Stimulated activated CD8-positive, alpha-beta memory T cell treated with anti-CD3 and anti-CD28 coated beads, Interleukin-7, amount 100 ng/mL, for 4 hours (primary cell): ENCODE measurements at places on chromosomes 13 and 19.

GRCh38 chr19:51644636-51645271, 1.9 kb downstream of the SIGLEC14 start:
- no peak for DNase-seq

DNA sequence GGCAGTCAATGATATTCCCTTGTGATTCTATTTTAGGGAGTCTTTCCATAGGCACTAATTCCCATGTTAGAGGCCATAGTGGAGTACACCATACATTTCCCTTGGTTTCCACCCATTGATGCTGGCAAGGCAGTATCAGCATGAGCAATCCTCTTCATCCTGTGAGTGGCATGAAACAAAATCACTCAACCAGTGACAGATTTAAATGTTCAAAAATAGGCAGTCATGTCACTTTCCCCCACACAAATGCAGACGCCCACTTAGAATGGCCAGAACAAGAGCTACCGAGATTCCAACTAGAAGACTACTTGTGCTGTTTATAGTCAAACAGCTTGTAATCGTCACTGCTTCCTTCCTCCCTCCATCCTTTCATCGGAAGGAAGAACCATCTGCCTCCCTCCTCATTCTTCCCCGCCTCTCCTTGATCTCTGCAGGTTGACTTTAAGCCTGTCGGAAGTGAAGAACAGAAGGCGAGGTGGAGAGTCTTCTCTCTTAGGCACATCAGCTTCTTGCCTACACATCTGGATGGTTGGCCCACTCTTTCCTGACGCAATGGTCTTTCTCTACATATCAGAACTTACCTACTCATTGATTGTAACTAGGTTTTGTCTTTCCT, 22.6 kb downstream of the RASL11A start:
- no peak for DNase-seq

- DNase-seq: no peak
Measured at GRCh38 chr19:57171551-57172081, 4.3 kb upstream of the DUXA start.

DNA sequence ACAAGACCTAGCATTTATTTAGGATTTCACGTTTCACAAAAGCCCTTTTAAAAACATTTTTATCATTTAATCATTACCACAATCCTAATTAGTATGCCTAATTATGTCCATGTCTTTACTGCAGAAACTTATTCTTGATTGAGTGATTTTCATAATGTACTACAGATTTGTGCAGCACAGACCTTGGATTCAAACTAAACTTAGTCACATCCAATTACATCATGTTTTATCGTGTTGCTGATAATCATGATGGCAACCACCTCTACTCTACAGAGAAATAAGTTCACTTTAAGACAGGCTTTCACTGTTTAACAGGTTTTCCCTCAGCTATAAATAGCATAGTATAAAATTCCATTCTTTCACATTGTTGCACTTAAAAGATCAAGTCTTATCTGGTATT, 240.9 kb upstream of the RFC3 start:
- DNase-seq: no peak

DNA sequence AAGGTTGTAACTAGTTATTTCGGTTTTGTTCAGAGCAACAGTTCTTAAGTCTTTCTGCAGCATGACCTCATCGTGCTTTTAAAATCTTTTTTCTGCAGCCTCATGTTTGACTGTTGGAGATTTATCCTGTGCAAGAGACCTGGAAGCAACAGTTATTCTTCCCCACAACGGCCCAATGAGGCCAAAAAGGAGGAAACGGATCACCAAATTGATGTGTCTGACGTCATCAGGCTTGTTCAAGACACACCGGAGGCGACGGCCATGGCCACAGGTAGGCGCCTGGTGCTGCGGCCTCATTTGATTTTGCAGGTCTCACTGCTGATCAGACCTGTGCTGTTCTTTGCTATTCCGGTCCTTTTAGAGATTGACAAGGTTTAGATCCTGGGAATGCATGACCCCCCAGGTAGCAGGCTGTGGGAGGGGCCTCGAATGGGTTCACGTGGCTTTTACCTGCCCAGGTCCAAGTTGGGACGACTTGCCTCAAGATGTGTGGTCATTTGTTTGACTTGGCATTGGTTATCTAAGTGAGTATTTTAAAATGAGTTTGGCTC, 66.8 kb upstream of the MCF2L start:
- DNase-seq: no peak

GRCh38 chr13:67880916-67881315, 650.8 kb upstream of the PCDH9 start:
- DNase-seq: no peak

GRCh38 chr13:43346427-43346826, 323.0 kb downstream of the DNAJC15 start:
- no peak for DNase-seq

GRCh38 chr19:55432241-55432959, 10.7 kb downstream of the SHISA7 start:
- no peak for DNase-seq

- no peak for DNase-seq
Measured at GRCh38 chr19:31913103-31913661, 432.2 kb upstream of the ZNF507 start.

DNA sequence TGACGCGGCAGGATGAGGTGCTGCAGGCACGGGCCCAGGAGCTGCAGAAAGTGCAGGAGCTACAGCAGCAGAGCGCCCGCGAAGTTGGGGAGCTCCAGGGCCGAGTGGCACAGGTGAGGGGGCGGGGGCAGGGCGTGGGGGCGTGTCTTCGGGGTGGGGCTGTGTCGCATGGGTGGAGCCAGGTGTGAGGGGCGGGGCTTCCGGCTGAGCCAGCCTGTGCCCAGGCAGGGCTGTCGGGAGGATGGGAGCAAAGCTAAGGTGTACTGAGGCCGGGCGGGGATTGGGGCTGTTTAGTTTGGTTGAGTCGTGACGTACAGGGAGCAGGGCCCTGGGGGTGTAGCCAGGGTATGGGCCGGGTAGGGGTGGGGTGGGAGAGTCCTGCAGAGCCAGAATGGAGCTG, 62.3 kb downstream of the KCNC3 start:
- no peak for DNase-seq

DNA sequence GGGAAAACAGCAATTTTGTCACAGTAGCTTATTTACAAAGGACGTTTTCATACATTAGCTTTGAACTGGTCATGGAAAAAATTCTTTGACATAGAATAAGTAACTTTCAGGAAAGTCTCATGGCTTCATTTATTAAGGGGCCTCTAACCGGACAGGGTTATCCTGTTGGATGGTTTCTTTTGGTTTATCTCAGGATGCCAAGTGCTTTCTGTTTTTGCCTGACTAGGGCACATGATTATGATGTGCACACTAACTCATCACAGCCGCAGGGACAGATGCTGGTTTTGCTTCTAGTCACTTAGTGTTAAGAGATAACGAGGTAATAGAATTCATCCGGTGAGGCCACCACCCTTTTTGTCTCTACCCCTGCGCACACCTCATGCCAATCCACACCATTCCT, 53.0 kb downstream of the TGDS start:
- DNase-seq: no peak

- DNase-seq: no peak
Measured at GRCh38 chr19:19542507-19542906, 4.4 kb downstream of the CILP2 start.

DNA sequence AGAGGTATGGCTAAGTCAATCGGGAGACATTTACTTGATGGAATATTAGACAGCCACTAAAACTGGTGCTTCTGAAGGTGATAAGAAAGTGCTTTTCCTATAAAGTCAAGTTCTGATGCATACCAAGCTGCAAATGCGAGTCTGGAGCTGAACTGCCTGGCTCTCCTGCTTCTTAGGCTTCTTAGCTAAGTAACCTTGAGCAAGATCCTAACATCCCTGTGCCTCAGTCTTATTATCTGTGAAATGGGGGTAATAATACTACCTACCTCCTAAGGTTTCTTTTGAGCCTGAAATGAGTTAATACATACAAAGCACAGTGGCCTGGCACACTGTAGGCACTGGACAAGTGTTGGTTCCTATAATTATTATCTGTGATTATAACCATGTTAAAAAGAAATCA, 64.5 kb downstream of the ZIC5 start:
- DNase-seq: no peak

GRCh38 chr13:51258612-51259548, 36.7 kb downstream of the FAM124A start:
- DNase-seq: no peak

GRCh38 chr13:77095288-77095687, 68.3 kb upstream of the FBXL3 start:
- no peak for DNase-seq

GRCh38 chr13:25958986-25959385, 92.8 kb downstream of the SHISA2 start:
- DNase-seq: no peak

DNA sequence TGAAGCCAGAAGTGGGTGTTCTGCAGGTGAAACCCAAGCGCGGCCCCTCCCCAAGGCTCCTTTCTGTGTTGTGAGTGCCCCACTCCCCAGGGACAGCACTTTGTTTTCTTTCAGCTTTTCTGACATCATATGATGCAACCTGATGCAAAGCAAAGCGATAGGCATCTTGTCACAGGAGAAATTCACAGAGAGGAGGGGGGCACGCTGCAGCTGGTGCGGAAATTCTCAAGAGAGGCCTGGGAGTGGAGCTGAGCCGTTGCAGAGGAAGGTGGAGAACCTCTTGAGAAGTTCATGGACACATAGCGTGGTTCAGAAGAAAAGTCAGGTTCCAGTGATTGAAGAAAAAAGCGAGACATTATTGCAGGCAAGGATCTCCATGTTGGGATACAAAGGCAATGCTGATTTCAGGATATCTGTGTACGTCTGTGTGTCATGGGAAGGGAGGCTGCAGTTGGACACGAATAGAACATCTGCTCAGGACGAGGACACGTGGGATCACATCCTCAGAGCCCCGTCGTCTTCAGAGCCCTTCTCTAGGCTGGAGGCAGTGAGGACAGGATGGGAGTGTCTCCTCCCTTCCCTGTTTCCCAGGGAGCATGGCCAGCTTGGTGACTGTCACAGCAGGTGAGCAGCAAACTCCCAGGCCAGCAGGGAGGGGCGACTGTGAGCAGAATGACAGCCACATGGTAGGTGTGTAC, 79.2 kb downstream of the IRS2 start:
- DNase-seq: no peak

DNA sequence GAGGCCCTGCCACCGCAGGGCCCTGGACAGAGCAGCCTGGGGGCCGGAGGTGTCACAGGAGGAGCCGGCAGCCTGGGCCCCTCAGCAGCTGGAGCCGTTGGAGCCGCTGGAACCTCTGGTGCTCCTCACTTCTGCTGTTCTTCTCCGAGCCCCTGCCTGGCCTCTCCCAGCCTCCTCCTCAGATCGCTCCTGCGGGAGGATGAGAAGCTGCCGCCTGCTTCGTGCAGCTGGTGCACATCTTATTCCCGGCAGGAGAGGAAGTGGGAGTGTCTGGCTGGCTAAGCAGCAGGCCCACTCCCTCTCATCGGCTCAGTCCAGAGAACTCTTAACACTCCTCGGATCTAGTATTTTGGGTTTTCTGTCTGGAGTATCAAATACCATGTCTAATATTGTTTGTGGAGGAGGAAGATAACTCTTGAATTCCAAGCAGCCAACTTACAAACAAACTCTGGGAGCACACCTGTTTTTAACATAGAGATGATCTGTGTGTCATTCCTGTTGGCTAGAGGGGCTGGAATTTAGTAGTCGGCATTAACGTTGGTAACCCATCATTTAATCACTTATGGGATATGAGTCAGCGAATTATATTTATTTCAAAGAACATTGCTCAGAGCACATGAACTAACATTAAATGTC, 37.1 kb upstream of the RNF113B start:
- DNase-seq: no peak

DNA sequence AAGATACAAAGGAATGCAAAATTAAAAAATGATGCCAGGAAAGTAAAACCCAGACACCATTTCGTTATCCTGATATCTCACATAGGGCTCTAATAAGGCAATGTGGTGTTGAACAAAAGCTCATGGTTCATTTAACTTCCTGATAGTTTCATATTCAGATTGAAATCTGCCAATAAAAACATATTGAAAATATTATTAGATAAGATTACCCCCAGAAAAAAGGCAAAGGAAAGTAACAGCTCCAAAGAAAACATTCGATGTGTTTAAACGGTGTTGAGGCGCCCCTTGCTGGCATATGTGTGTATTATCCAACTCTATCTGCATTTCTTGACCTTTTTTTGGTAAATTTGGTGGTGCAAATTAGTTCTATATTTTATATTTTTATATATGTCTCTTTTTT, 75.9 kb downstream of the ESD start:
- DNase-seq: no peak

GRCh38 chr13:102472650-102473049, 70.8 kb upstream of the FGF14 start:
- no peak for DNase-seq

GRCh38 chr13:98221234-98221633, 44.2 kb upstream of the RNF113B start:
- DNase-seq: no peak

- no peak for DNase-seq
Measured at GRCh38 chr19:801861-802497, 4.7 kb downstream of the PTBP1 start.

DNA sequence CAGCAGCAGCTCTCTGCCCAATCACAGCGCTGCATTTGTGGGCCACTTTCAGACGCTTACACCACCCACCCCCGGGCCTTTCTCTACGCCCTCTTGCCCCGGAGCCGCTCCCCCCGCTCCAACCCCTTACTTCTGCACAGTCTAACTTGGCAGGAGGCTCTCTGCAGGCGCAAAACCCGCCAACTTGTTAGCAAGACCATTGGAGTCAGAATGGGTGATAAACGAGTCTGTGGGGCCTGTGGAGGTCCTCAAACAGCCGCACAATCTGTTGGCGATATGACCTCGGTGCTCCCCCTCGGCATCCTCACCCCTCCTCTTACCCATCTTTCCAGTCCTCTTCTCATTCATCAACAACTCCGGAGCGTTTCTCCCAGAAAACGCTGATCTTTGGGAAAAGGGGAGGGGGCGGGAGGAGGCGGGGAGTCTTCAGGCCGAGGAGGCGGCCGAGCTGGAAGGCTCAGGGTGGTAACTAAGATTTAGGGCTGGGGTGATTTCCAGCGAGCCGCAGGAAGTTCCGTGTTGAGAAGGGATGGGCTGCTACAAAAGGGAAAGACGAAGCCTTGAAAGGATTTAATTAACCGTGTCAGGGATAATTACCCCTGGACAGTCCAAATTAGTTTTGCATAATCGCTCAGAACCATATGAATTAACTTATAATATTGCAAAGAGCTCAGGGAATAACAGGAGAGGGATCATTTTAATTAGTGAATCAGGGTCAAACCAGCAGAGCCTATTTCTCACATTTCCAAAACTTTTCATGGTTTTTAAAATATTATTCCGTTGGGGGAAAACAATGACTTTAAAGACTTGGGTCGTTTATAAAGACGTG, 4.1 kb downstream of the SOX21 start:
- DNase-seq: no peak

- DNase-seq: no peak
Measured at GRCh38 chr19:3738477-3739220, 22.8 kb downstream of the APBA3 start.
